ENCODE measurements at places on chromosomes 12 and 14.

GRCh38 chr12:128312661-128313060 lies 45.7 kb downstream of the TMEM132C start:
- peaks cover 3% of the 10 kb centered on the region for H3K27me3 ChIP-seq
- no peak overlapping the region for H3K27ac ChIP-seq
- DNase-seq = no peak

DNA sequence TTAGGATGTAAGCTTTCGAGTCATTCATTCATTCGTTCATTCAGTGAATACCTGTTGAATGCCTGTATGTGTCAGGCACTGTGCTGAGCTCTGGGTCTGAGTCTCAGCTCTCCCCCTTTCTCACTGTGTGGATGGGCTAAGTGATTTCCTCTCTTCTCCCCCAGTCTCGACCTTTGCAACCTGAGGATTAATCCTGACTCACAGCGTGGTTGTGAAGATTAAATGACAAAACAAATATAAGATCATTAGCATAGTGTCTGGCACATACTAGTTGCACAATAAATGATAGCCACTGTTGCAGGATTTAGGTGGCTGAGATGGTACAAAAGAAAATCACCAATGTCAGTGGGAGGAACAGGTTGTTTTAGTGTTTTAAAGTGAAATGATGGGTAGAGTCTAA lies 136.7 kb downstream of the GPR135 start:
- no peaks in the 10 kb centered on the region for H3K4me1 ChIP-seq
- H3K4me3 ChIP-seq = no peak overlapping the region
- no peak overlapping the region for H3K27ac ChIP-seq

DNA sequence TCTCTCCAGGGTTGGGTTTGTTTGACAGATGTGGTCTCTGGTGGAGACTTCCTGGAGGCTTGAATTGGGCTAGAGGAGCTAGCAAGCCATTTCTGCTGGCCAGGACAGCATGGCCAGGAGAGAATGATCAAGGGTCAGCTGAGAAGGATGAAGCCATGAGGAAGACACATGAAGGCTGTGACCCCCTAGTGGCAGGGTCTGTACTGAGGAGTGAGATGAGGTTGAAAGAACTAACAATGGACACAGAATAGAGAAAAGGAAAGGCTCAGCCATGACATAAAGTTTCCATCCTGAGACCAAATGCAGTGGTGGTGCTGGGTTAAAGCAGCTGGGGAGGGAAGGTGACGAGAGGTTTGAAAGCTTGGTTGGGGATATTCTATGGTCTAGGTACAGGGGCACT lies 89.9 kb downstream of the NT5DC3 start:
- no peaks in the 10 kb centered on the region for H3K36me3 ChIP-seq
- no peak overlapping the region for H3K27ac ChIP-seq
- no peak for DNase-seq
- no peaks in the 10 kb centered on the region for H3K4me1 ChIP-seq
- H3K4me3 ChIP-seq = no peak overlapping the region

DNA sequence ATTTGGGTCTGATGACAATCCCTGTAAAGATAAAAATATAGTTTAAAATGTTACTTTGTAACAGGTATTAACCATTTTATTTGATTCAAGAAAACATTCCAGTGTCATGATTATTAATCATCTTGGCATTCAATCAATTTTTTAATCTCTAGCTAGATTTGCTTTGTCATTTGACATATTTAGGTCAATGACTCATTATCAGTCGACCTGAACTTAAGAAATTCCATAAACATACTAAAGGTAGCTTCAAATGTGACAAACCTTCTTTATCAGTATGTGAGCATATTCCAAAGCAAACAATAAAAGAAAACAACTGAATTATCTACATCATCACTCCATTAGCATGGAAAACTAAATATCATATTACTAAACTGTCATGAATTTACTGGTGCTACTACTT lies 50.8 kb upstream of the CDKL1 start:
- peaks cover 33% of the 10 kb centered on the region for H3K36me3 ChIP-seq
- no peak overlapping the region for H3K27ac ChIP-seq
- H3K4me1 ChIP-seq = no peaks in the 10 kb centered on the region
- H3K27me3 ChIP-seq = no peaks in the 10 kb centered on the region
- H3K4me3 ChIP-seq = no peak overlapping the region
- no peak for DNase-seq

DNA sequence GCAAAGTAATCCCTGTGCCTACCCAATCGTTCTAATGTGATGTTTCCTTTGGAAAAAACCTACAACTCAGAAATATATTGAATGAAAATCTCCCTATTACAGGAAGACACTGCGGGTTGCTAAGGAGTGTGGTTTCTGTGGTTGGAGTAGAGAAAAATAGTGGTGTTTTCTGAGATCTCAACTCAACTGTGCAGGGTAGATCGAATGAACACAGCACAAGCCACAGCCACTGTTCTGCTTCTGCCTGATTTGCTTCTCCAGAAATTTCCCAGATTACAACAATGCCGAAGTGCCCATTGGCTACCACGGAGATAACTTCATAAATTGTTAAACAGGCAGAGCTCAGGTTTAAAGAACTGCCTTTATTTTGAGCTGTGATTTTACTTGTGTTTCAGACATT lies 480.4 kb downstream of the DIO2 start:
- H3K27me3 ChIP-seq = no peaks in the 10 kb centered on the region
- no peaks in the 10 kb centered on the region for H3K4me1 ChIP-seq
- DNase-seq = no peak
- H3K4me3 ChIP-seq = no peak overlapping the region

- H3K4me3 ChIP-seq = no peak overlapping the region
- H3K36me3 ChIP-seq = no peaks in the 10 kb centered on the region
- no peak for DNase-seq
- no peaks in the 10 kb centered on the region for H3K4me1 ChIP-seq
- H3K27me3 ChIP-seq = no peaks in the 10 kb centered on the region
These were observed 100.0 kb downstream of the PIWIL1 start for GRCh38 chr12:130437555-130438242.
